Hematopoietic multipotent progenitor cell (in vitro differentiated cells): ENCODE measurements at places on chromosomes 1 and 21.

GRCh38 chr1:206516728-206516990 is 9.3 kb downstream of the RASSF5 start:
- DNase-seq = no peak

- no peak for DNase-seq
Observed at GRCh38 chr21:44836666-44837471, 19.0 kb upstream of the SUMO3 start.

- no peak for DNase-seq
Observed at GRCh38 chr1:47323599-47324031, 9.7 kb upstream of the STIL start.

DNA sequence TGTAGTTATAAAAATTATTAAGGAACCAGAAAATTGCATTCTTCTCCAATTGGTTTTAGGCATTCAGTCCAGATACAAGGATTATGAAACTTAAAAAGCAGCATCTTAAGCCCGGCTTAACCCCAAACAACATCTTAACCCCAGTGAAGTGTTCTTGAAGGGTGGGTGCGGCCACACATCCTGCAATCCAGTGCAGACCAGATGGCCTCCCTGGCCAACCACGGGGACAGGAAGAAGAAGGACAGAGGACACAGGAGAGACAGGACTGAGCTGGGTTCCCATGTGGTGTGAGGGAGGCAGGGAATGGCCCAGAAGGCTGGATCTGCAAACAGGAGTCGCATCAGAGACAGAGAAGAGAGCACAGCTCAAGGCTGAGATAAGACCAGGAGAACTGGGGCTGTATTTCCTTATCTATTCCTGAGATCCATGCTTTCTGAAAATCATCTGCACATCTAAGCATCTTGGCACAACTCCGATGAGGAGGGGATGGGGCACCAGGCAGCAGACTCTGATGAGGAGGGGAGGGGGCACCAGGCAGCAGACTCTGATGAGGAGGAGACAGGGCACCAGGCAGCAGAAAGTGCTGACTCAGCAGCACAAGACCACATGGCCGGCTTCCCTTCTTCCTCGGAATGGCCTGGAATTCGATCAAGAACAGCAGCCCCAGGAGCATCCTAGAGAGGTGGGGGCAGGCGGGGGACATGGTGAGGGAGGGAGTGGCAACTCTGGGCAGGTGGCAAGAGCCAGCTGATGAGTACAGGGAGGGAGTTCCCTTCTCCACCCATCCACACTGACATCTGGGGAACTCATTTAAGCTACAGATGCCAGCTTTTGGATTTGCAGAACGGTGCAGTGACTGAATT is 26.6 kb downstream of the ABCG1 start:
- DNase-seq = no peak

DNA sequence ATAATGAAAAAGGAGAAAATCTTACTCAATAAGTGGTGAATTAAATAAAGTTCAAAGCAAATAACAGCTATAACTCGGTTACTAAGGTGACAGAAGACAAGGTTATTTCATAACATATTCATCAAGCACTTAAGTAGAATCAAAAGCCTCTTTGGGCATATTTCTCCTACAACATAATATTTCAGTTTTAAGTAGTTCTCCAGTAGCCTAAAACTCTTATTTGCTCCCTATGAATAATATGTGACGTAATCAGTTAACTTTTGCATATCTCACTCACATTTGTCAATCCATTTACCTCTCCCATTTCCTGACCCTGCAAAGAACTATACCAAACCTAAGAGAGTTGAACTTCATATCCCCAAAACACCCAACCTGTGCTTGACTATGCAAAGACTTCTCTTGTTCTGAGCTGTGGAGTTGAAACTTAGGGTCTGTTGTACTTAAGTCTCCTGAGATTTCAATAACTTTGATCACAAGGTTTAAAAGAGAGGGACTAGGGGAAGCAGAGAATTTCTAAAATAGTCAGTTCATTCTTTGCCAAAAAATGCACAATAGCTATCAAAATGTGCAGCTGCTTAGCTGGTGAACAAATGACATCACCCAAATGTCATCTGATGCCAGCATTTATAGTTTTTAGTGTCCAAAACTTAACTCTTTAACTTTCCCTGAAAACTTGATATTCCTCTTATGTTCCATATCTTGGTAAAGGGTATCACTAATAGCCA is 37.2 kb downstream of the TTLL7 start:
- no peak for DNase-seq

- DNase-seq = no peak
Observed at GRCh38 chr1:226874579-226875425, 4.4 kb downstream of the PSEN2 start.

DNA sequence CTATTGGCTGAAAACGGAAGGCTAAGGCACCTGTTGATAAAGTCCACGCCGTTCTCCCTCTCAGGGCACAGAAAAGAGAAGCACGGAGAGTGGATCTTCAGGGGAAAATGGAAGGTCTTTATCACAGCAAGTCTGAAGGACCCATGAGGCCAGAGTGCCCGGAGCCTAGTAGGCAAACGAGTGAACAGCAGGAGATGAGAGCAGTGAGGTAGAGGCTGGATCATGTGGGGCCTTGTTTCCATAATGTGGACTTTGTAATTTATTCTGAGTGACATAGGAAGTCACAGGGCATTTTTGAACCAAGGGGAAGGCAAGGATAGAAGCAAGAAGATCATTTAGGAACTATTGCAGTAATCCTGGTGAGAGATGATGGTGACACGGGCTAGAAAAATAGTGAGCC is 287.2 kb upstream of the NRIP1 start:
- no peak for DNase-seq

GRCh38 chr1:85358702-85359438 is 82.4 kb upstream of the BCL10 start:
- DNase-seq = no peak

DNA sequence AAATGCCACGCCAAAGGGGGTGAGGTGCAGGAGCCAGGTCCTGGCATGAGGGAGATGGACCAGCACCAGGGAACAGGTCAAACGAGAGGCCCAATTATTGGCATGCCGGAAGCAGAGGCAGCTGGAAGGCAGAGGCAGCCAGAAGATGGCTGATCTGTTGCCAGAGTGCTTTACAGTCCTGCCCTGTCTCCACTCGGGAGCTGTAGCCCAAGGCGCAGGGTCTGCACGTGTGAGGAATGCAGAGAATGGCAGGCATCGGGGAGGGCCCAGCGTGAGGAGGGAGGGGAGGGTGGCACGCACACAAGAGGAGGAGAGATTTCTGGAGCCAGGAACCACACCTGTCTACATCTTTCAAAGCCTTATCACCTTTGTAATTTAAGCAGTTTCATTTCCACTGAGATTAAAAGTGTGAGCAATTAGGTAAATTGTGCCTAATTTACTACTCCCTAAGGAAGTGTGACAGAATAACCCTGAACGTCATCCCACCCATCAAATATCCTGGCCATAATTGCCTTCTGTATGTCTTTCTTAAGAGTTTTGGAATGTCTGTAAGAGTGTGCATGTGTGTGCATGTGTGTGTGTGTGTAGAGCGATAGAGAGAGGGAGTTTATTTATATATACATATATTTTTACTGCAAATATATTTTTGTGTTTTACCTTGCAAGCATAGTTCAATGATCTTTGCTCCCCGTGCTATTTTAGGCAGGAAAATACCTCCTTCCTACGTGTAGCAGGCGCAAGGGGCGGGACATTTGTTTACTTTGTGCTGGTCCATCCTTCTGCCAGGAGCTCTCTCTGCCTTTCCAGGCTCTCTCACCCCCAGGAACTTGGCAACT is 125.5 kb upstream of the SERBP1 start:
- DNase-seq = no peak

DNA sequence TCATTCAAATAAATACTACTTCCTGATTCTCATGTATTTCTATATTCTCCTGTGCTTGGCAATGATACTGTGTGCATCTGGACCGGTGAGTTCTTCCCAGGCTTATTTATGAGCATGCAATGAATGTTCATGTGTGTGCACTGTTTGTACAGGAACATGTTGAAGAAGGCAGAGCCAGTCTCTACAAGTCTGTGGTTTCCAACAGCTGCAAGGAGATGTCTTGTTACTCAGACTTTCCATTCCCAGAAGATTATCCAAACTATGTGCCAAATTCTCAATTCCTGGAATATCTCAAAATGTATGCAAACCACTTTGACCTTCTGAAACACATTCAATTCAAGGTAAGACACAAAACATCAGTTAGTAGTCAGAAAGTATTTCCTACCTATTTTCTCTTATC is 19.1 kb downstream of the FMO1 start:
- no peak for DNase-seq

- DNase-seq = peak; percentile 66
Observed at GRCh38 chr1:152440635-152441471, 26.8 kb upstream of the CRNN start.

DNA sequence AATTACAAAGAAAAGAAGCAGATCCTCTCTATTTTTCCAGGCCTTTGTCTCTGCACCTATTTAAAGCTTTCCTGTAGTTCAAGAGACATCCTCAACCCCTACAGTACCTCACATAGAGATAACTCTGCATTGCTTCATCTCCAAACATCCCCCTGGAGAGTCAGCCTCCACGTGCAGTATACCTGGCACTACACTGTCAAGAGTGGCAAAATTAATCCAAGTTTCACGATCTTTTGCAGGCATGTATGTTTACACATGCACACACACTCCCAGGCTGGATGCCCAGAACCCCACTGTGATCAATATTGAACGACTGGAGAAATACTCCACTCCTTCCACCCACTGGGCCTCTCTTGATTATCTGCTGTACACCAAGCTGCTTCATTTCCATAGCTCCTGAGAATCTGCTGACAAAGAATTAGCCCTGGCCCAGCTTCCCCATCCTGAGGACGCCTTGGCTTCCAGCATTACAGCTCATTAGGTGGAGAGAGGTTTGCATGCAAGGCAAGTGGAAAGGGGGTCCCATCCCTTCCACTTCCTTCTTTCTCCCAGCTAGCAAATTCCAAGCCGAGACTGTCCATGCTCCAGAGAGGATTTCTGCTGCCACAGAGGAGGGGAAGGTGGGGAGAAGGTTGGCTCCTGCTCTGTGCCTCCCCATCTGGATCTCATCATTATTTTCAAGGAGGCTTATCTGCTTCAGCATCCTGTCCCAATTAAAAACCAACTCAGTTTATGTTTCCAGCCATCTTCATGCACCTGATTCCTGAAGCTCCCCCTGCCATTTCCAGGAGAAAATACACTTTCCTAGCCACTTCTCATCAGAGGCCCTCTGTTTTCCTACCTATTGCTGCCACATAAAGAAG is 66.5 kb upstream of the GOLT1A start:
- DNase-seq = no peak

DNA sequence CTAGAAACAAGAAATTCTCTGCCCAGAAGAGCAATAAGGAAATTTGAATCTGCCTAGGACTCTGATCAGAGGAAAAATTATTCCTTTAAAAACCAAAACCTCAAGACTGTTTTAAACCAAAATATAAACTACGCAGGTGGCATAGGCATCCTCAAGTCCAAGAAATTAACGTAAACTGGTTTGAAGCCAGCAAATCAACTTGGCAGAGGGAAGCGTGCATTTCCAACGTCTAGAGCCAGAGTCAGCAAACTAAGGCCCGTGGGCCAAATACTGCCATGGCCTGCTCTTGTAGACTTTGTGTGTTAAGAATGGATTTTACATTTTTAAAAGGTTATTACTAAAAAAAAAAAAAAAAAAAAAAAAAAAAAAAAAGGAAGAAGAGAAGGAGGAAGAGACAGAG is 67.8 kb upstream of the VTCN1 start:
- DNase-seq = no peak

DNA sequence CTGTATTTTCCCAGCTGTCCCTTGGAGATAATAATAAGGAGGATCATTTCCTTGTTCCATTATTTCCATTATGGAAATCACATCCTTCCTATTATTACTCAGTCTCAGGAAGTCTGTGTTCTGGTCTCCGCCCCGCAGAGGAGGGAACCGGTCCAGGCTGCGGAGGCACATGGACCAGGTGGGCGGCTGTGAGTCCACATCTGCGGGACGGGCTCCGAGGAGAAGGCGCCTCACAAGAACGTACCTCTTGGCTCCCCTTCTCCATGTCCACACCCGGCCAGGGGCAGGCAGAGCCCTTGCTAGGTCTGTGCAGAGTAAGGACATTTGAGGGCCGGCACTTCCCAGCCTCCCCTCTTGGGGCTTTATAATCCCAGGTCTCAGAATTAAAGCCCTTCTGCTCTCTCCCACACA is 14.6 kb downstream of the RAB7B start:
- no peak for DNase-seq
